ENCODE measurements at places on chromosomes 7 and 10. TPM values are rescaled to one million over a fixed set of nuclear protein-coding genes. Genes with fewer than 3 reads are reported as not detected.
A peak's percentile ranks its signal among the peaks of the same experiment; 100 is the strongest.

DNA sequence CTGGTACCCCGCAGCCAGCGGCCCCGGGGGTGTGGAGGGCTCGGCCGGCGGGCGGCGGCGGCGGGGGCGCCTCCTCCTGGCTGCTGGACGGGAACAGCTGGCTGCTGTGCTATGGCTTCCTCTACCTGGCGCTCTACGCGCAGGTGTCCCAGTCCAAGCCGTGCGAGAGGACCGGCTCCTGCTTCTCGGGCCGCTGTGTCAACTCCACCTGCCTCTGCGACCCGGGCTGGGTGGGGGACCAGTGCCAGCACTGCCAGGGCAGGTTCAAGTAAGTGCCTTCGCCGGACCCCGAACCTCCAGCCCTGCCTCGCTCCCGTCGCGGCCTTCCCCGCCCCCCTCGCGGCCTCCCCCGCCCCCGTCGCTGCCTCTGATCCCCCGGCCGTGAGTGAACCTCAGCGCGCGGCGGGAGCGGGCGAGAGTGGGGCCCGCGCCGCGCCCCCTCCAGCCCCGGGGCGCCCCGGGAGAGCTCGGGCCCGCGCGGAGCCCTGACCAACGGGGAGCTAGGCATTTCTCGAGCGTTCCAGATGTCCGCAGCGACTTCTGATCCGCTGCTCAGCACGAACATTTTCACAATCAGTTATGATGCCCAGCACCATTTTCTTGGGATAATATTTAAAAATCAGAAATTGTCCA lies 727 bp downstream of the ATRNL1 start:
- no peak for DNase-seq

GRCh38 chr10:133045556-133046389 lies 42.0 kb upstream of the ADGRA1 start:
- no peak for DNase-seq

Gene TUBB8
- total RNA-seq = not detected

DNA sequence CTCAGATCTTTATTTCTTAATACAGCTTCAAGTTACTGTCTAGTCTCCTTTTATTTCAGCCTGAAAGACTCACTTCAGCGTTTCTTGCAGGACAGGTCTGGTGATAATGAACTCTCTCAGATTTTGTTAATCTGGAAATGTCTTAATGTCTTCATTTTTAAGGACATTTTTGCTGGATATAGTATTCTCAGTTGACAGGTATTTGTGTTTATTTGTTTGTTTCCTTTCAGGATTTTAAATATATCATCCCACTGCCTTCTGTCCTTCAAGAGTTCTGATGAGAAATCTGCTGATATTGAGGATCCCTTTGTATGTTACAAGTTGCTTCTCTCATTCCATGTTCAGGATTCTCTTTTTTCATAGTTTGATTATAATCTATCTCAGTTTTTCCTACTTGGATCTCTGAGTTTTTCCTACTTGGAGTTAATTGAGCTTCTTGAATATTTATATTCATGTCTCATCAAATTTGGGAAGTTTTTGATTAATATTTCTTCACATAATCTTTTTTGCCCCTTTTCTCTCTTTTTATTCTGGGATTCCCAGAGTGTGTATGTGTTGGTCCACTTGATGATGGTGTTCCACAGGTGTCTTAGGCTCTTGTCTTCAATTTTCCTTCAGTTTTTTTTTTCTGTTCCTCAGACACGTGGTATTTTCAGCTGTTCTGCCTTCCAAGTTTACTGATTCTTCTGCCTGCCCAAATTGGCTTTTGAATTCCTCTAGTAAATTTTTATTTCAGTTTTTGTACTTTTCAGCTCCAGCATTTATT lies 49.9 kb downstream of the PTEN start:
- no peak for DNase-seq

Gene CDHR1
- 0.14 TPM for total RNA-seq

Gene CALHM1
- not detected for total RNA-seq

Gene THNSL1
- total RNA-seq = 0.54 TPM

DNA sequence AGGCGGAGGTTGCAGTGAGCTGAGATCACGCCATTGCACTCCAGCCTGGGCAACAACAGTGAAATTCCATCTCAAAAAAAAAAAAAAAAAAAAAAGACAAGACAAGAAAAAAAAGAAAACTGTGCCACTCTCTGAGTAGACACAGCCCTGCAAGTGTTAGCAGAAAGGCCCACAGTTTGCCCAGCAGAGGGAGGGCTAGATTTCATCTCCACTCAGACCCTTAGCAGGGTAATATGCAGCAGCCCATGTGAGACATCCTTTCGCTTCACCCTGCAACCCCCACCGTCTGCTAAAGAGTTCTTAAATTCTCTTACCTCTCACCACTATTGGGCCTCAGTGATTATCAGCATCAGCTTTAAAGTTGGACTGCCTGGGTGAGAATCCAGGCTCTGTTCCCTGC lies 38.2 kb downstream of the CTNNA3 start:
- no peak for DNase-seq

Gene ZNF804B
- not detected for total RNA-seq

- no peak for DNase-seq
These were observed 143.8 kb downstream of the ZNF22 start for GRCh38 chr10:45144326-45145070.

DNA sequence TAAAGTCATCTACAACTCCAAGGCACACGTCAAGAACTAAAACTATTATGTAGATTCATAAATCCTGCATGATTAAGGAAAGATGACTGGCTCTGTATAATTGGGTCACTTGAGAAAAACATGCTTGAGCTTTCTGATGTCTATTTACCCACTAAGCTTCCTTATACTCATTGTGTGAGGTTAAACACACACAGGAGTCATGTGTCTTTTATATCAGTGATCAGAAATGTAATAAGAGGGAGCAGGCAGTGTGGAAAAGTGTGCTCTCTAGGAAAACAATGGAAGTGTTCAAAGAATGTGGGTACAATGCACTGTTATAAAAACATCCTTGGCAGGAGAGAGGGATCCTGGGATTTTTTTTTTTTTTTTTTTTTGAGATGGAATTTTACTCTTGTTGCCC lies 108.6 kb upstream of the ARID5B start:
- no peak for DNase-seq

Gene CYP2C8
- total RNA-seq = not detected

DNA sequence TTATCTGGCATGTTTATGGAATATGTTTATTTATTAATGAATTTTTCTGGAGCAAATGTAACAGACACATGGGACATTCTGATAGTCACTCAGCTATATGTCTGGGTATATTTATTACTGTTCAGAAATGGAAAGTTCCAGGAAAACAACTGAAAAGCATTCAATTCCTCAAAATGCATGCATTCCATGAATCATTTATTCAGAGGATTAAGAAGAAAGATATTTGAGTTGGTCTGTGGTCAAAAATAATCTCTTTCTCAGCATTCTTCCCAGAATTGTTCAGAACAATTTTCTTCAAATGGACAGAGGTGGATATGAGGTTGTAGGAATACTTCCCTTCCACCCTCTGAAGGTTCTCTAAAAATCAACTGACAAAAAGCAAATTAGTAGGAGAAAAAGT lies 97.6 kb upstream of the ITGB1 start:
- no peak for DNase-seq

DNA sequence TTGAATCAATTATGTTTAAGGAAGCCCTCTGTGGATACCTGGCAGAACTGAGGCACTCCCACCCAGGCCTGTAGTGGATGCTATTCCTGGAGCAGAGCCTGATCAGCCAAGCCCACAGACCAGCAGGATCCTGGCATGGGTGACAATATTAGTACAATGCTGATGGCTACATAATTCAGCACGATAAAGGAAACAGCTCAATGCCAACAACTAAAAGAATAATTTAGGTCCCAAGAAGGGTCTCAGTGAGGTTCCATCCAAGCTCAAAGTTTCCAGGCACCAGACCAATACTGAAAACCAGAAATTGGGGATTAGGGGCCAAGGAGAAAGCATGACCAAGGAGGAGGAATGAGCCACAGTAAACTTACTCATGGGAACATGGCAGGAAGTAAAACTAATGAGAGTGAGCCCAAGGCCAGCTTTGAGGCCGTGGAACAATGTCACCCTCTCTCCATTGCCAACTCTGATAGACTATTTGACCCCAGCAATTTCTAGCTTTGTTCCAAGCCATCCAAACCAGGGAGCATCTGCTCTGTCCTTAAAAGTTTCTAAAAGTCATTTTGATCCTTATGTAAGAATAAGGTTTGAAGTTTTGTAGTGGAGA lies 1082.4 kb downstream of the KCNMA1 start:
- DNase-seq = no peak

Gene CLCN1
- not detected for total RNA-seq

- no peak for DNase-seq
These were observed 664.8 kb upstream of the SEMA3D start for GRCh38 chr7:85851571-85852193.

DNA sequence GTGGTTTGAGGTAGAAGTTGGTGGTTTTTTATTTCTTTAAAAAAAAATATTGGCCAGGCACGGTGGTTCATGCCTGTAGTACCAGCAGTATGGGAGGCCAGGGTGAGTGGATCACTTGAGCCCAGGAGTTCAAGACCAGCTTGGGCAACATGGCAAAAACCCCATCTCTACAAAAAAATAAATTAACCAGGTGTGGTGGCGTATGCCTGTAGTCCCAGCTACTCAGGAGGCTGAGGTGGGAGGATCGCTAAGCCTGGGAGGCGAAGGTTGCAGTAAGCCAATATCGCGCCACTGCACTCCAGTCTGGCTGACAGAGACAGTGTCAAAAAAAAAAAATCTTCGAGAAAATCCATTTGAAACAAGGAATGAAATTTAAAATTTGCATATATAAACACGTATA lies 1.1 kb downstream of the IL2RA start:
- DNase-seq = no peak

GRCh38 chr10:97596101-97597082 lies 6.9 kb downstream of the C10orf62 start:
- peak; percentile 63 for DNase-seq

- DNase-seq = no peak
These were observed 361.8 kb downstream of the MAGI2 start for GRCh38 chr7:79091661-79092060.

Gene MSMB
- total RNA-seq = not detected

DNA sequence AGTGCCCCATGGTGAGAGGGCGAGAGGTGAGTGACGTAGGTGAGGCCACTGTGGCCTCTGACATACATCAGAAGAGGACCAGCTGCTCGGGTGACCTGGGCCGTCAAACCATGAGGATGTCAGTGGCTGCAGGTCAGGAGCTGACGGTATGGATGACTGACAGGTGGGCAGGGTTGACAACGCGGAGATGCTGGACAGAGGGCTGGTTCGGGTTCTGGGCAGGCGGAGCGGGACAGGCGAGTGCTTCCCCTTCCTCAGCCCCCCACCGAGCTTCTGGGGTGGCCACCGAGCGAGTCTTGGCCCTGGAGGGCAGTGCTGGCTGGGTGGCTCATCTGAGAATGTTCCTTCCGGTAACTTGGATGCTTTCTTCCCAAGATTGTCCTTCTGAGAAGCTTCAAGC lies 91.8 kb downstream of the ACTR3B start:
- DNase-seq = no peak

DNA sequence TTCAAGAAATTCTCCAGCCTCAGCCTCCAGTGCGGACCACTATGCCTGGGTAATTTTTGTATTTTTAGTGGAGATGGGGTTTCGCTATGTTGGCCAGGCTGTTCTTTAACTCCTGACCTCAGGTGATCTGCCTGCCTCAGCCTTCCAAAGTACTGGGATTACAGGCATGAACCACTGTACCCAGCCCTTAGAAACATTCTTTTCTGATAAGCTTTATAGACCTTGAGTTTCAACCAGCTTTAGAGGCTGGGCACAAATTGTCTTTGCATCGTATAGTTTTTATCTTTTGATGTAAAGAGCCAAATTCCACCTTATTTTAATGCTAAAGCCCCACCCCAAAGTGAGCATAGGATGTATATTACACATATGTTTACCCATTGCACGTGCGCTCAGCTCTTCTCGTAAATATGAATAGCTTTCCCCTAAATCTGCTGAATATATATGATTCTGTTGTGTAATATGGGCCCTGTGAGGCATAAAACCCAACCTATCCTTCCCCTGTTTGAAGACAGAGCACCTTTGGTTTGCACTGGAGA lies 124.8 kb downstream of the ADK start:
- DNase-seq = no peak

Gene PPA1
- total RNA-seq = 76.1 TPM

Gene MMP21
- not detected for total RNA-seq

Gene TMEM213
- not detected for total RNA-seq

Gene SFXN4
- 16.1 TPM for total RNA-seq

Gene GNGT1
- not detected for total RNA-seq

DNA sequence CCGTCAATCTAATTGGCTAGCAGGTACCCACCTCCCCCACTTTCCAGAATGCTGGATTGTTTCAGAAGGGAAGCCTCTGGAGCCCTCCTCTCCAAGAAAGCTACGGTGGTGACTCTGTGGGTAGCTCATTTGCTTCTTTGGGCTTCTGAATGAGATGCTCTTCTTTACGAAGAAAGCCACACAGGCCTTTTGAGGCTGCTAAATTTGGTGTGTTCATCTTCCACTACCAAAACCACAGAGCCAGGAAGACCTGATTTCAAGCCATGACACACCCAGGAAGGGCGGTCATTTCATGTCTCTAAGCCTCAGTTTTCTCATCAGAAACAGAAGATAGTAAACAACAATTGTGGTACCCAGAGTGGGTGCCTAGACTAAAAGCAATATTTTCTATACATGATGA lies 901.2 kb downstream of the KCNMA1 start:
- no peak for DNase-seq

Gene MINPP1
- 10.7 TPM for total RNA-seq

Gene CACUL1
- total RNA-seq = 42.9 TPM

DNA sequence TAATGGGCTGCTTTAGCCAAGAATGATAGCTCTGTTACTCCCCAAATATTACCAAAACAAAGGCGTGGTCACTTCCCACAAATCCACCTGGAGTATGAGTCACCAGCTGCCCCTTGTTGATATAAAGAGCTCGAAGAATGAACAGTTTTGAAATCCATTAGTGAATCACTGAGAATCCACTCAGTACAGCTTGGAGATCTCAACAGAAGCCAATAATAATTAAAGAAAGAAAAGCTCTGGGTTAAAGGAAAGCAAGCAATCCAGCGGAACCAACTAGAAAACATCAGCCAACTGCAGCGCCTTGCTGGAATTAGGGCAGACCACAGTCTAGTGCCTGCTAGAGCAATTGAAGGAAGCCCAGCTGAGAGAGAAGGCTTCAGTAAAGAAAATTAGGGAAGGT lies 576.0 kb upstream of the C7orf33 start:
- no peak for DNase-seq

Gene CRYGN
- not detected for total RNA-seq

GRCh38 chr10:20737107-20737506 lies 160.0 kb downstream of the NEBL start:
- no peak for DNase-seq

DNA sequence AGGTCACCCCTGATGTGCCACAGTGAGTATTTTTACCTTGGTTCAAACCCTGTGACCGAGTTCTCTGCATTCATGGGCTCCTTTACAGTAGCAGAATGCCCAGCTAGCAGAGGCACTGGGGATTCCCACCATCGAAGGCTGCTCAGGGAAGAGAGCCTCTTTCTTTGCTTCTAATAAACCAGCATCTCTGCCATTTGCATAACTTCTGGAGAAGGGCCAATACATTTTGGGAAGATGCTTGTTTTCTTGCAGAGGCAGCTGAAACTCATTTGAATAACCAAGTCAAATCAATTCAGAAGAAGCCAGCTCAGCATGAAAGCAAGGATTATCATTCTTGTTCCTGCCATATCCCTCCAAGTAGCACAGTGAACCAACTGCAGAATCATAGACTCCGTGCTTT lies 82.9 kb upstream of the WDR11 start:
- no peak for DNase-seq
